ENCODE measurements at places on chromosomes 16 and 17.

DNA sequence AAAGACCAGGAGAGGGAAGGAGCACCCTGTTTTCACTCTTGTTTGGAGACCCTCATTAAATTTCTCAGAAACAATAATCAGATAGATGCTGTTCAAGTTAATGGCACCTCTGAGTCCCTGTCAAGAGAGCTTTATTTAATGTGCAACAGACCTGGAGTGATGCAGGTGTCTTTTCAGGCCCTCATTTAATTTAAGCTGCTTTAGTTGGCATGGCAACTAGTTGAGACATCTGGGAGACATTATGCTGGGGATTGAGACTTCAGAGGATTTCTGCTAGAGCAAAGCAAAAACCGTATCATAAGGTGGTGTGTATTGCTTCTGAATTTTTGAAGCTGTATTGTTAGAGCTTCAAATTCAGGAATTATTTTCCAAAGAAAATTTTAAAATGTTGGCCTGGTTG lies 108.5 kb downstream of the NLK start:
- DNase-seq = no peak

DNA sequence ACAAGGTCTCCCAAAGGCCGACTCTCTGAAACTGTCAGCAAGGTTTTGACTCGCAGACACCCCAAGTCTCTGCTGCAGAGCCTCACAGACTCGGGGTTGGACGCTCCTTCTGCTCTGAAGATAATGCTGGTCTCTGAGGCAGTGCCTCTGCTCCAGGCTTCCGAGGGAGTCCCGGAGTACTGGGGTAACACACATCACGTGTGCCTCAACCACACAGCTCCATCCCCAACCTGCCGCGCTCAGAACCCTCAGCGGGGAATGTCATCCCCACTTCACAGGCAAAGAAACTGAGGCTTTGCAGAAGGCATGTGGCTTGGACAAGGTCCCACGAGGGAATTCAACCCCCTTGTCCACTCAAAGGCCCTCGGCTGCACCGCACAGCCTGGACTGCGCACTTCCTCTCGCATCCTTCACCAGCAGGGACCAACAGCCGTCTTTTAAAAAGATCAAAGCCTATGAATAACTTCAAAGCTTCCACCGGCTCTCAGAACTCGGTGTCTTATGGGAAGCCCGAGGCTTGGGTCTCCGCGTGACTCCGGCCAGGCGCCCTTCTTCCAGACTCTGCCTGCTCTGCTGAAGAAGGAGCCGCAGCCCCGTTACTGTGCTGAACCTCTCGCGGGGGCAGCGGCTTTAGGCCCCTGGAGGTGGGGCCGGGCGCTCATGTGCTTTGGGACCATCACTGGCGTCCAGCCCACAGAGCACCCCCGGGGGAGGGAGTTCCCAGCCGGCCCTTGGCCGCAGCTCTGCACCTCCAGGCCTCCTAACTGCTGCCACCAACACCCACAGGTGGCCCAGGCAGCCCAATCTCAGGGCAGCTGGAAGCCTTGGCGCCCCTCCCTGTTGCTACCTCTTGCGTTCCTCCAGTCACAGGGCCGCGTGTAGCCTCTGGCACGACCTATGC lies 2.2 kb downstream of the TMEM204 start:
- DNase-seq = no peak

DNA sequence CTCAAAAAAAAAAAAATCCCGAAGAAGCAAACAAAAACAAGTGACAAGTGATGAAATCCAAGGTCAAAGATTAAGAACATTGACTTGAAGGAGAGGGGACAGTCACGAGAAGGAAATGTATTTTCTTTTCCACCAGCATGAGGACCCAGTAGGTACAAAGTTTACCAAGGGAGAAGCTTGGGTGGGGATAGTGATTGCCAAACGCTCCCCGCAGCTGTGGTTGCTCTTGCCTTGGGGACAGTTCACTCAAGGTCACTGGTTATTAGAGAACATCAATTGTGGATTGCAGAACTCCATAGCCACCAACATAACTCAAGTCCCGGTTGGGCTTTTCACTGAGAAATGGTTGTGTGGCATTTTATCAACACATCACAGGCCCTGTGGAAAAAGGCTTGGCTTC lies 27.0 kb downstream of the RSL1D1 start:
- no peak for DNase-seq

DNA sequence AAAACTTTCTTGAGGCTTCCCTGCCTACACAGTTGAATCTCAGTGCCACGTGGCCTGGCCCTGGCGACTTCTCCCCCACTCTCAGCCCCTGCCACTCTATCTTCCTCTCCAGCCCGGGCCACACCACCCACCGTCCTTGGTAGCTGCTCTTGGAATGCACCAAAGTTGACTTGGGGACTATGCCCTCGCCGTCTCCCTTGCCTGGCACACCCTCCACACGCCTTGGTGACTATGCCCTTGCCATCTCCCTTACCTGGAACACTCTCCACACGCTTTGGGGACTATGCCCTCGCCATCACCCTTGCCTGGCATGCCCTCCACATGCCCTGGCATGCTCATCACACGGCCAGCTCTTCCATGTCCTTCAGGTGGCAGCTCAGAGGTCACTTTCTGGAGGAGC lies 15.5 kb upstream of the TVP23A start:
- no peak for DNase-seq

DNA sequence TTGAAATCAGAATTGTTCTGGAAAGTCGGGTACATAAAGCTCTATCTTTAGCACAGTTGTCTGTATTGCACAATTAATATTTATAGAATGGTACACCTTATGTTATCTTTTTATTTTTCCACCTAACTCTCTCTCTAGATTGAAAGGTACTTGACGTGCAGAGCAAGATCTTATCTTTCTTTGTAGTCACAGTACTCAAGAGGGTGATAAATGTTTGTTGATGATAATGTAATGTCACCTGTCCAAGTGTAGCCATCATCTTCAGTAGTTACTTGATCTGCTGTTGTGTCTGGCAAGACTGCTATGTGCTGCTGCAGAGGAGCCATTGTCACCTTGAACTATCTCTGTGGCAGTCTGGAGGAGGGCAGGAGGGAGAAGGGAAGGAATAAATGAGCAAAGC lies 5.3 kb downstream of the HMOX2 start:
- DNase-seq = no peak

DNA sequence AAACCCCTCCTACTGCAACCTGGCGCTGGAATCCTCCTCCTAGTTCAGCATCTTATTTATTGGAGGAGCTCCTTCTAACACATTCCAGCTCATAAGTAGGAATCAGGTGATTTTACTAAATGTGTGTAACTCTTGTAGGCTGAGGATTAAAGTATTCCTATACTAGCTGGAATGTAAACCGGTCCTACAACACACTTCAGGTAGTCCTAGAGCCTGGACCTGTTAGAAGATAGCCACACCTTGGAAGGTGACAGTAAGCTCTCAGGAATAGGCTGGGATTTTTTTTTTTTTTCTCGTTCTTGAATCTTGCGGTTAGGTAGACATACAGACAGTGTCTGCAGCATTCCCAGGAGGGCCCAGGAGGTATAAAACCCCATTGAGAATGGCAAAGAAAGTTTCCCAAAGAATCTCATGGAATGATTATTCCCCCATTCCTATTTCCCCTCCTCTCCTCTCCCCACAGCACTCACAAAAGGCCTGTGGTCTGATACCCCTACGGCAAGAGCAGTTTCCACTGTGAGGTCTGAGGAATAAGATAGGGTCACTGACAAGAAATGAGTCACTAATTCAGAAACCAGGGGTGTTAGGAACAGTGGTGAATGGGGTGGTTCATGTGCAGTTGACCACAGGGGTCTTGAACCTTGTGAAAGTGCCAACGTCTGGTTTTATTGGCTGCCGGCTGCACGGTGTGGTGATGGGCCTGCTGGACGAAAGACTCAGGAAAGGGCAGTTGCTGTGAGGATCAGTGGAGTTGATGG lies 267.1 kb downstream of the UTP18 start:
- DNase-seq = no peak

- no peak for DNase-seq
These were observed 78.3 kb downstream of the KCNJ12 start for GRCh38 chr17:21454441-21454840.

DNA sequence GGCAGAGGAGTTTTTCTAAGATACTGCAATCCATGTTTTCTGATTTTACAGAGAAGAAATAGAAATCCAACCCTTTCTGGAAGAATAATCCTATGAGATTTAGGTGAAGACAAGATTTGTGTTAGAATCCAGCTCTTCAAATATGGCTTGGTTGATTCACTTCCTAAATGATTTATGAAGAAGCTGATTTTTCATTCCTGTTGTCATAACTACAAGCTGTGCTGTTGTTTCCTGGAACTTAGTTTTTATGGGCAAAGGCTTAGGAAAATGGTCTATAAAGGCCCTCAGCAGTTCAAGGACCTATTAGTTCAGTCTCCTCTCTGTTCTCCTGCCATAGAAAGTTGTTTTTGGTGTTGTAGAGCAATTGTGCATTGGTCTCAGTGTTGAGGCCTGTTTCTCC lies 174.2 kb upstream of the FAM20A start:
- DNase-seq = no peak

DNA sequence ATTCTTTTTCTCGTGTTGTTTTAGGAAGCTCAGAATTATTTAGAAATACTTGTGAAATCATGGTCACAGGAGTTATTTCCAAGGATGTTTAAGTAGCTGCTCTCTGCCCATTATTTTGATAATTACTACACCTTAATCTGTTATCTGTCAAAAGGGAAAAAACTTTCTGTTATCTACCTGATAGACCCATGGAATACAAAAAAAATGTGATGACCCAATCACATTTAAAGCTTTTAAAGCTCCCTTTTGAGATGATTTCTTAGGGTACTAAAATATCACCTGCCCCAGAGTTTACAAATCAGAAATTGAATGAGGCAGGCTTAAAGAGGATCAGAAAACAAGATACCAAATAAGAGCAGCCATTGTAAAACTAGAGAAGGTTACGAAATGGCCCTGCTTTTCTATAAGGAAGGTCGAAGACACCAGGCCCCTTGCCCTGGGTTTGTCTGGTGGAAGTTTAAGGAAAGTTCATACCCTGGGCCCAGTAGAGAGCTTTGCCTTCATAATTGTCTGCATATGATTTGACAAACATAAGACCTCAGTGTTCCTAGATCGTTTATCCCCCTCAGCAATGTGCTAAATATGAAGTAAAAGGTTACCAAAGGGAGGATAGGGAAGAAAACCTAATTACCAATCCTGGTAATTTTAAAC lies 149.9 kb upstream of the TBX2 start:
- DNase-seq = no peak

- no peak for DNase-seq
These were observed 693 bp upstream of the HOXB4 start for GRCh38 chr17:48578616-48579470.

GRCh38 chr16:82194086-82194485 lies 24.1 kb upstream of the MPHOSPH6 start:
- no peak for DNase-seq

- no peak for DNase-seq
These were observed 46.1 kb downstream of the CYTH1 start for GRCh38 chr17:78735832-78736525.

- DNase-seq = no peak
These were observed 274.5 kb upstream of the ELAC2 start for GRCh38 chr17:13292291-13292690.

DNA sequence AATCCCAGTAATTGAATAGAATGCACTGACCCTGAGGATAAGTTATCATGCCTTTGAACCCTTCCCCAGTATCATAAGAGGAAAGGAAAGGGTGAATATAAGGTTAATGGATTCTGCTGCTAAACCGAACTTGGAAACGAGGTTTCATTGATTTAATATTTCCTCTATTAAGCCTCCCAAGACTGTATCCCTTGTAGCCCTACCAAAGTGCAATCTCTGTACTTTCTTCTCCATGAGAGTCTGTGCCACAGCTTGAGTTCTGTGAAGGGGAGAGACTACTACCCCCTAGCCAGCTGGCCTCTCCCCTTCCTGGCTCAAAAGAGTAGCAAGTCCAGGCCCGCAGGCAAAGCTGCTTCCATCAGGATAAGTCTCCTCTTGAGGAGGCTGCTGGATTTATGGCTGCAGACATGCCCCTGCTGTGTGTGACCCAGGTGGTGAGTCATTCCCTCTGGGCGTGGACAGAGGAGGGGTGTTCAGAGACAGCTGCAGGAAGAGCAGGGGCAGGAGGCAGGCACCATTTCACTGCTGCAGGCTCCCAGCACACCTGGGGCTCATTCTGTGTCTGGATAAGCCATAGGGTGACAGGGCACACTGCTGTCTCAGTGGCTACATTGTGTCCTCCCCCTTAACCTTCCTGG lies 58.4 kb downstream of the TOM1L2 start:
- no peak for DNase-seq

DNA sequence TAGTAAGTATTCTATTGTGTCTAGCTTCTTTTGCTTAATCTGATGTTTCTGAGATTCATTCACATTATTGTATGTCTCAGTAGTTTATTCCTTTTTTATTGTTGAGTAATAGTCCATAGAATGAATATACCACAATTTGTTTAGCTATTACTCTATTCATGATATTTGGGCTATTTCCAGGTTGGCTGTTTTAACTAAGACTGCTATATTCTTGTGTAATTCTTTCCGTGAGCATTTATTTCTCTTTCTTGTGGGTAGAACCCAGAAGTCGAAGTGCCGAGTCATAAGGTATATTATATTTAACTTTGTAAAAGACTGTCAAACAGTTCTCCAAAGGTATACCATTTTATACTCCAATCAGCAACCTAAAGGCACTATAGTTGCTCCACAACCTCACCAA lies 160.8 kb downstream of the ANKFN1 start:
- DNase-seq = no peak

- DNase-seq = no peak
These were observed 121.2 kb upstream of the RCVRN start for GRCh38 chr17:10025976-10026901.

GRCh38 chr17:57948169-57948554 lies 7.0 kb downstream of the CUEDC1 start:
- no peak for DNase-seq

GRCh38 chr16:57535680-57536305 lies 578 bp downstream of the CCDC102A start:
- no peak for DNase-seq

DNA sequence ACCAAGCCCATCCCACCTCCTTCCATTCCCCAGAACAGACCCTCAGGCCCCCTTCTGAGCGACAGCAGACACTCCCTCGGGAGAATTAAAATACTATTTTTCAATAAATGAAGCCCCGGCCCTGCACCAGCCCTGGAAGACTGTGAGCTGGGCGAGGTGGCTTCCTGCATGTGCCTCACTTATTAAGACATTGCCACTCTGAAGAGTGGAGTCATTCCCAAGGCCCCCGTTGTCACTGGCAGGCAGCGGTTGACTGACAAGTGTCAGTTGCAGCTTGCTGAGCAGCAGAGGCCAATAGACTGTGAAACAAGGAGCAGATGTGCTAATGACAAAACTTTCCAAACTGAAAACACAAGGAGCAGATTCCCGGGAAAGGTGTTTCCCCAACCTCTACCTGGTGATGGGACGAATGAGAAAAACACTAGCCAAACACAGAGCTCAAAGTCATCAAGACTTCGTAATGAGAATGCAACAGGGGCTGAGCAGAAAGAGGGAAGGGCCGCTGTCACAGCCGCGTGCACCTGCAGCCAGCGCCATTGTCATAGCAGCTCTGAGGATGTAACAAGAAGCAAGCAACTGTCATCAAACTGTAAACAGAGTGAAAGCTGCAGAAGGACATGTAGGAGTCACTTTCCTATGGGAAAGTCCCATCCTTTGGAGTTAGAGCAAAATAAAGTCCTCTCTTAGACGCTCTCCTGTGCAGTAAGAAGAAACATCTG lies 232.1 kb downstream of the C16orf78 start:
- no peak for DNase-seq

- DNase-seq = no peak
These were observed 8.4 kb upstream of the MEOX1 start for GRCh38 chr17:43669971-43670644.

Measured in cortex of kidney (tissue), 1 donor.